ENCODE measurements at places on chromosomes 3 and 15. TPM values are rescaled to one million over a fixed set of nuclear protein-coding genes. Genes with fewer than 3 reads are reported as not detected.

Gene MCF2L2
- total RNA-seq = 0.62 TPM

DNA sequence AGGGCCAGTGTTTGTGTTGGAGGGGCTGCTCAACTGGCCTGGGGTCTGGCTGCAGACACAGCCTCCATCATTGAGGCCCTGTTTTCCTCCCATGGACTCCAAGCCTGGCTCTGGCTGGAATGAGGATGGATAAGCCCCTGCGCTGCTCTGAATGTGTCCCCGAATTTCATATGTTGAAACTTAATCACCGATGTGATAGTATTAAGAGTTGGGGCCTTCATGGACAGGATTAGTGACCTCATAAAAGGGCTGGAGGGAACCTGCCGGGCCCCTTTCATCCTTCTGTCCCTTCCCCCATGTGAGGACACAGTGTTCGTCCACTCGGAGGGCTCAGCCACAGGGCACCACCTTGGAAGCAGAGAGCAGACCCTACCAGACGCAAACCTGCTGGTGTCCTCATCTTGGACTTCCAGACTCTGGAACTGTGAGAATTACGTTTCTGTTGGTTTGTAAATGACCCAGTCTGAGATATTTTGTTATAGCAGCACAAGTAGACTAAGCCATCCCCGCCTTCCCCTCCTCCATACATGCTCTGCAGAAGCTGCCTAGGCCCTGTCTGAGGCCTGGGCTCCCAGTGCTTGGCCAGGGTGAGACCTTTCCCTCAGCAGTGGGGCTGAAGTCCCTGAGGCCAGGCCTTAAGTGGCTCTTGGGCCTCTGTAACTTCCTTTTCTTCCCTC is 3.8 kb upstream of the LCTL start:
- no peak for DNase-seq
- H3K4me3 ChIP-seq = no peak overlapping the region
- no peaks in the 10 kb centered on the region for H3K27me3 ChIP-seq
- no peaks in the 10 kb centered on the region for H3K36me3 ChIP-seq

Gene GOLGA8M
- 2.9 TPM for total RNA-seq

Gene UROC1
- not detected for total RNA-seq

GRCh38 chr3:176906046-176906905 is 291.0 kb downstream of the TBL1XR1 start:
- no peak overlapping the region for H3K4me3 ChIP-seq
- no peaks in the 10 kb centered on the region for H3K4me1 ChIP-seq
- H3K27ac ChIP-seq = no peak overlapping the region
- DNase-seq = no peak
- no peaks in the 10 kb centered on the region for H3K36me3 ChIP-seq
- H3K27me3 ChIP-seq = no peaks in the 10 kb centered on the region

GRCh38 chr3:28326458-28326926 is 22.0 kb upstream of the ZCWPW2 start:
- no peaks in the 10 kb centered on the region for H3K27me3 ChIP-seq
- peaks cover 58% of the 10 kb centered on the region for H3K36me3 ChIP-seq
- H3K4me3 ChIP-seq = no peak overlapping the region

GRCh38 chr3:66803206-66803605 is 194.9 kb upstream of the KBTBD8 start:
- peaks cover under 1% of the 10 kb centered on the region for H3K27me3 ChIP-seq
- H3K27ac ChIP-seq = no peak overlapping the region
- no peak for DNase-seq
- H3K4me3 ChIP-seq = no peak overlapping the region

GRCh38 chr3:46417841-46418611 is 11.0 kb downstream of the CCRL2 start:
- no peaks in the 10 kb centered on the region for H3K27me3 ChIP-seq
- H3K4me3 ChIP-seq = no peak overlapping the region
- H3K36me3 ChIP-seq = no peaks in the 10 kb centered on the region
- peaks cover 24% of the 10 kb centered on the region for H3K4me1 ChIP-seq

Gene KBTBD13
- not detected for total RNA-seq

DNA sequence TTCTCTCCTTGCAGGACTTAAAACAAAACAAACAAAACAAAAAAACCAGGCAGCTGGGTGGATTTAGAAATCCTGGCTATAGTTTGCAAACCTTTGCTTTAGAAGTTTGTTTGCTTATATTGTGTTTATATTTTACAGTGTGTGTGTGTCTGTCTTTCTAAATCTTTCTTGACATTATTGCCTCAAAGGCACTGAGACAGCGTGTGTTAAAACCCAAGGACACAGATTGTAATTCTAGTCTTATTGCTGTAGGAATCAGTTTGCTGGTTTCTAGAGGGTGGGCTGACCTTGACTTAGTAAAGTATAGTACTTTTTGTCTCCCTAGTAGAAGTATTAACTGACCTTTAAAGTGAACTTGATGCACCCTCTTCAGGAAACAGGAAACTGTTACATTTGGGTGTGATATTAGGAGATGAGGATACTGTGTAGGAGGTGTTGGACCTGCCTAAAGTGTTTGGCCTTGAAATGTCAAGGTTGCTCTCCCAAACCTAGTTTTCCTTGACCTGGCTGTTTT is 71.0 kb downstream of the TCF12 start:
- H3K4me3 ChIP-seq = no peak overlapping the region
- no peak for DNase-seq
- no peaks in the 10 kb centered on the region for H3K36me3 ChIP-seq
- no peaks in the 10 kb centered on the region for H3K27me3 ChIP-seq

GRCh38 chr15:29438703-29439055 is 169.1 kb upstream of the NSMCE3 start:
- H3K36me3 ChIP-seq = no peaks in the 10 kb centered on the region
- no peak for DNase-seq

DNA sequence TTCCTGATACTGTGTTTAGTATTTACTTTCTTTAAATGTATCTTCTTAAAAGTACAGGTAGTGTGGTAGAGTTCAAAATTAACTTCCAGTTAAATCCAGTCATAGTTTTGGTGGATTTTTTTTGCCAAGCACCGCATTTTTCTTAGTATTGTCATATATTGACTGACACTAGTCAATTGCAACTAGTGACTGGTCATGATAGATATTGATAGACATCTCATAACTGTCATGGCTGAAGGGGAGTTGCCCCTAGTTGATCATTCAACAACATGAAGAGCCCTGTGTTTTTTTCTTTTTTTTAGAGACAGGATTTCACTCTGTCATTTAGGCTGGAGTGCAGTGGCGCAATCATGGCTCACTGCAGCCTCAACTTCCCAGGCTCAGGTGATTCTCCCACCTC is 22.1 kb downstream of the RAB8B start:
- H3K27me3 ChIP-seq = no peaks in the 10 kb centered on the region
- no peaks in the 10 kb centered on the region for H3K36me3 ChIP-seq
- peaks cover 49% of the 10 kb centered on the region for H3K4me1 ChIP-seq
- no peak for DNase-seq
- H3K4me3 ChIP-seq = no peak overlapping the region
- H3K27ac ChIP-seq = peak overlapping the region; percentile 58

DNA sequence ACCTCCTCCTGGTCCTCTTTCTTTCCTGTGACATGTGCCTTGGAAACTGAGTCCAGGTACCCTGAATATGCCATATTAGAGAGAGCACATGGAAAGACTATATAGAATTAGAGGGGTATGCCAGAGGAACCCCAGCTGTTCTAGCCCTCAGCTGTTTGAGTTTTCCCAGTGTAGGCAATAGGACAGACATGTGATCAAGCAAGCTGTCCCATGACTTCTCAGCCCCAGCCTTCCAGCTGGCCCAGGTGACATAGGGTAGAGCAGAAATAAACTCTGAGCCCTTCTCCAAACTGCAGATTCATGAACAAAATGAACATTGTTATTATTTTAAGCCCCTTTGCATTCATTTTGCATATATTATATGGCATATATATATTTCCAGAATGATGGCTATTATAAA is 118.7 kb downstream of the PPM1L start:
- H3K27ac ChIP-seq = no peak overlapping the region
- H3K4me3 ChIP-seq = no peak overlapping the region
- no peaks in the 10 kb centered on the region for H3K4me1 ChIP-seq
- H3K36me3 ChIP-seq = no peaks in the 10 kb centered on the region
- no peaks in the 10 kb centered on the region for H3K27me3 ChIP-seq

DNA sequence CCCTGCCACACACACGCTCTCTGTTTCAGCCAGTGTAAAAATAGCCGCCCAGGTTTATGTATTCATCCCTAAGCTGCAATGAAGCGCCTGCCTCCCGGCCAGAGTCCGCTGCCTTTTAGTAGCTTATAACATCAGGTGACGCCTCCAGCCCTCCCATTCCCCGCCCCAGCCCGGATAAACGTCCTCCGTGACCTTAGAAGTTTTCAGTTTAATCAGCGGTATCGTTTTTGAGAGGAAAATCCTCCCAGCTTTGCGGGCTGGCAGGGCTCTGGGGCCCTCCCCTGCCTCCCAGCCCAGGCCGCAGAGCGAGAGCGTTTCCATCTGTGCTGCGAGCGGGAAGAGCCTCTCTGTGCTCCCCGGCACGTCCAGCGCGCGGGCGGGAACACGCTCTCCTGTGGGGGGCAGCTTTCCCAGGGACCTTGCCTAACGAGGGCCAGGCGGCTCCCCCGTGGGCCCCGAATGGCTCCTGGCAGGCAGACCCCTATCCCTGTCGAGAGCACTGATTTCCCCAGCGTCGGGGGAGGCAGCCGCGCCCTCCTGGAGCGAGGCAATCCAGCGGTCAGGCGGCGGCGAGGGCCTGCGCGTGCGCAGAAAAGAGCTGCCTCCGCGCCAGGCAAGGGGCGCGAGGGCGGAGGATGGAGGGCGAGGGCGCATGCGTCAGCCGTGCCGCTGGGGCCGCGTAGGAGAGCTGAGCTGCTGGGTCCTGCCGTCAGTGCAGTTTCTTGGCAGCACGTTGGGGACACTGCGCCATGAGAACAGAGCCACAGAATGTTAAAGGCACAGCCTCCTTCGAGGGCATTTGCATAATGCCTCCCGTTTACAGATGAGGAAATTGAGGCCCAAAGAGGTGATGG is 71.1 kb downstream of the CCNL1 start:
- no peaks in the 10 kb centered on the region for H3K36me3 ChIP-seq
- peak overlapping the region; percentile 73 for H3K4me3 ChIP-seq
- no peaks in the 10 kb centered on the region for H3K27me3 ChIP-seq
- H3K4me1 ChIP-seq = peaks cover 46% of the 10 kb centered on the region
- H3K27ac ChIP-seq = peak overlapping the region; percentile 100

- no peak overlapping the region for H3K27ac ChIP-seq
- H3K4me1 ChIP-seq = no peaks in the 10 kb centered on the region
- H3K36me3 ChIP-seq = no peaks in the 10 kb centered on the region
Observed at GRCh38 chr3:16943857-16944256, 59.1 kb downstream of the PLCL2 start.

- no peak overlapping the region for H3K4me3 ChIP-seq
- H3K27ac ChIP-seq = peak overlapping the region; percentile 38
- H3K4me1 ChIP-seq = peaks cover 6% of the 10 kb centered on the region
- H3K27me3 ChIP-seq = no peaks in the 10 kb centered on the region
- DNase-seq = no peak
Observed at GRCh38 chr3:27680517-27681246, 41.4 kb downstream of the EOMES start.

DNA sequence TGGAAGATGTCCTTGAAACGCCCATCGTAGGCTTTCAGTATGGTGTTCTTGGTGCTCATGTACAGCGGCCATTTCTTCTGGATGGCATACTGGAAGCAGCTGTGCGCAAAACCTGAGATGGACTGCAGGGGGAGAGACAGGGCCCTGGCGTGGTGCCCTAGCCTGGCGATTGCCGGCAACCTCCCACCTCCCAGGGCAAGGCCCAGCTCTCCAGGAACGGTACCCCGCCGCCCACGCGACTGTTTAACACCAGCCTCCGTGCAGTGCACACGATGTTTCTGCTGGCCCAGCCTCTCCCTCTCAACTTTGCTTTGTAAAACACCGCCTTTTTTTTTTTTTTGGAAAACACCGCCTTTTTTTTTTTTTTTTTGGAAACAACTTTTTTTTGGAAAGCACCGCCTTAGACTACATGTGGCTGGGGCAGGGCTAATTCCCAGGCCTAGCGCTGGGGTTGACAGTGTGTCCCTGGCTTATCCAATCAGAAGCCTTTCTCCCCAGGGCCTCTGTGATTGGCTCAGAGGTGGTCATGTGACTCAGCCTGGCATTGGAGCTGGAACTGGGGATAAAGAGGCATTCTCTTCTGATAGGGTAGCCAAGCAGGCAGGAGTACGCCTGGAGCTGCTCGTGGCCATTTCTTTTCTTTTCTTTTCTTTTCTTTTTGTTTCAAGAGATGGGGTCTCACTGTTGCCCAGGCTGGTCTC is 14.7 kb downstream of the IDH2 start:
- peaks cover 5% of the 10 kb centered on the region for H3K4me1 ChIP-seq
- DNase-seq = no peak
- H3K27ac ChIP-seq = no peak overlapping the region
- peaks cover 74% of the 10 kb centered on the region for H3K36me3 ChIP-seq

Gene NOX5
- not detected for total RNA-seq

DNA sequence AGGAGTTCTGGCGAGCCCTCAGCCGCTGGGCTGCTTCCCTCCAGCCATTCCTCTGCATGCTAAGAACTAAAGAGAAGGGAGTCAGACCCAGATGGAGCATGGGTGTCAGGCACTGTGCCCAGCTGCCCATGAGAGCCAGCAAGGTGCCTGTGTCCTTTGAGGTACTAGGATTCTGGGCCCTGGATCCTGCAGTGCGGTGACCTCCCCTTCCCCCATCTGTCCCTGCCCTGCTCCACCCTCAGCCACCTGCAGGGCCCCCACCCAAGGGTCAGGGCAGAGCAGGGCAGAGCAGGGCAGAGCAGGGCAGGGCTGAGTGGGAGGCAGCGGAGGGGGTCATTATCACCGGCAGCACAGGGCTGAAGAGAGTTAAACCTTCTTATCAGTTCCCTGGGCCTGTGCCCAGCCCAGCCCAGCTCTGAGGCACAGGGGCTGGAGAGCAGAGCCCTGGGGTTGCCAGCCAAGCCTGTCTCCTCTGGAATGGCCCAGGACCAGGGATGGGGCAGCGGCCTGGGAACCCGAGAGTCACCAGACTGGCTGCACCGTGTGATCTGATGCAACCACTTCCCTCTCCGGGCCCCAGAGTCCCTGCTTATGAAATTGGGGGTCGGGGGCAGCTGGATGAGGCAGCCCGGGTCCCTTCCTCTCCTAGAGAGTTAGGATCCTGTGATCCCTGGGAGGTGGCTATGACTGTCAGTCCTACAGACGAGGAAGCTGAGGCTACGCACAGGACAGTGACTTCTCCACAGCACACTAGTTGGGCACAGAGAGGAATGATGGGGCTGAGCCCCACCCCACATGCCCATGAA is 17.3 kb downstream of the ZDHHC19 start:
- H3K4me3 ChIP-seq = no peak overlapping the region
- H3K27me3 ChIP-seq = no peaks in the 10 kb centered on the region
- peaks cover 27% of the 10 kb centered on the region for H3K4me1 ChIP-seq
- DNase-seq = peak; percentile 82

DNA sequence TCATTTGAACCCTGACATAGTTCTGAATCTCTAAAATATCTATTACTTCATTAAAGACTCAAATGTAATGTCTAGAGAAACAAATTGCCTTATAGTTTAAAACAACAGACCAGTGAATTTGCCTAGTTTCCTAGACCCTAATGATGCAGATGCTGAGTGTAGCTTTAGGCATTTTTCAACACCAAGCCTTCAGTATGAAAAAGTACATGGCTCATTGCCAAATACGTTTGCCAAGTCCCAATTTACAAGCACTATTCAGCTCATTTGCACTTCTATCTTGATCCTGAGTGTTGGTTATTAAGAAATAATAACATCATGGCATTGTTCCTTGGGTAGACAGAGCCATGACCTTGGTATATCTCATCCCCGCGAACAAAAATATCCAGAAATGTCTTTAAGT is 46.8 kb downstream of the EOMES start:
- no peaks in the 10 kb centered on the region for H3K27me3 ChIP-seq
- no peaks in the 10 kb centered on the region for H3K4me1 ChIP-seq
- no peak overlapping the region for H3K4me3 ChIP-seq
- H3K36me3 ChIP-seq = no peaks in the 10 kb centered on the region

Gene CATSPER2
- total RNA-seq = 2.7 TPM

Gene CCR3
- total RNA-seq = not detected

Data from lower lobe of right lung (tissue), 2 donors.